Spinal cord (tissue), 10 donors: ENCODE measurements at places on chromosomes 5 and 9. TPM values are rescaled to one million over a fixed set of nuclear protein-coding genes. Genes with fewer than 3 reads are reported as not detected.

The CTXN3 gene
- 21.4 TPM for total RNA-seq

The AGXT2 gene
- not detected for total RNA-seq

The SPINK9 gene
- total RNA-seq, result not detected

The IFNA21 gene
- not detected for total RNA-seq

The AGTPBP1 gene
- 59.4 TPM for total RNA-seq

The SGCD gene
- 30.6 TPM for total RNA-seq

The CDH9 gene
- total RNA-seq, result 11.3 TPM
